ENCODE measurements at places on chromosomes 5 and 9.

DNA sequence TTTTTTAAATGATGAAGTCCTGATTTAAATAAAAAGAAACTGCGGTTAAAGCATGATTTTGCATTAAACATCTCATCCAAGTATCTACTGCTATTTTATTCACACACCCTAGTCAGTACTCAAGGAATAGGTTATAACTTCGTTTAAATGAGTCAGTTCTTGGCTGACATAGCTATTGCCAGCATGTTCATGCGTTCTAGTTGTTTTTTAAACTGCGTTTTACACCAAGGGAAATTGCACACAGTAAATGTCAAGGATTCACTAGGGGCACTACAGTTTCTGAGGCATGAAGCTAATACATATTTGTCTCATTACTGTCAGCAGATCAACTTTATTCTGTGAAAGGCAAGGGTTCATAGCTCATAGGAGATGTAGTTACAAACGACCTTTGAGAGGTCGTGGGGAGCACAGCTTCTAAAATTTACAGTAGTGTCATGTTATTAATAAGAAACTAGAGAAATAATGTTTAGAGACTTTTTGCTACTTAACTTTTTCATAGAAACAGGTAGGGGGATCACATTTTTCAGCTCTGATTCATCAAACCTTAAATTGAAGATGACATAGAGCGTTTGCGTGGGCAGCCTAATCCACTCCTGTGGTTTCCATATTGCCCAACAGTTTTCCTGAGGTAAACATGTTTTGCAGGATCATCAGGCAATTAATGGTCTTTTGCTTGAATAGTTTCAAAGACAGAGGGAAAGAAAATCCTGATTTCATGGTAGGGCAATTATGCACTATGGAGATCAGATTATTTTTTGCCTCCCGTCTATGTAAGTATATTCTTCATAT, 2222.7 kb upstream of the WWC1 start:
- no peak for DNase-seq

GRCh38 chr9:120438836-120439546, 141.0 kb downstream of the CDK5RAP2 start:
- DNase-seq = peak; percentile 40

DNA sequence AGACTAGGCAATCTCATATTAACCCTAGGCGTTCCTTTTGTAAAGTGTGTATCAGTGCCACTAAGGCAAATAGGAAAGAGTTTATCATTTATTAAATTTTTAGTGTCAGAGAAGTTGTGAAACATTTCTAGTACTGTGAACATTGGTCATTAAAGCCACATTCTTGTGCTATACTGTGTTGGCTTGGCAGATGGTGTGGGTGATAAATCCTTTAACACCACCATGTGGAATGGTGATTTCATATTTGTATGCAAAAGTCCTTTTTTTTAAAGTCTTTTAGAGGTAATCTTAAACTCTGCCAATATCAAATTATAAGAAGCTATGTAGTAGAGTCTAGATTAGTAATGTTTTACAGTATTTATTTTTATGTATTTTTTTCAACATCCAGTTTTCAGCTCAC, 18.1 kb downstream of the SLC12A2 start:
- DNase-seq = no peak

DNA sequence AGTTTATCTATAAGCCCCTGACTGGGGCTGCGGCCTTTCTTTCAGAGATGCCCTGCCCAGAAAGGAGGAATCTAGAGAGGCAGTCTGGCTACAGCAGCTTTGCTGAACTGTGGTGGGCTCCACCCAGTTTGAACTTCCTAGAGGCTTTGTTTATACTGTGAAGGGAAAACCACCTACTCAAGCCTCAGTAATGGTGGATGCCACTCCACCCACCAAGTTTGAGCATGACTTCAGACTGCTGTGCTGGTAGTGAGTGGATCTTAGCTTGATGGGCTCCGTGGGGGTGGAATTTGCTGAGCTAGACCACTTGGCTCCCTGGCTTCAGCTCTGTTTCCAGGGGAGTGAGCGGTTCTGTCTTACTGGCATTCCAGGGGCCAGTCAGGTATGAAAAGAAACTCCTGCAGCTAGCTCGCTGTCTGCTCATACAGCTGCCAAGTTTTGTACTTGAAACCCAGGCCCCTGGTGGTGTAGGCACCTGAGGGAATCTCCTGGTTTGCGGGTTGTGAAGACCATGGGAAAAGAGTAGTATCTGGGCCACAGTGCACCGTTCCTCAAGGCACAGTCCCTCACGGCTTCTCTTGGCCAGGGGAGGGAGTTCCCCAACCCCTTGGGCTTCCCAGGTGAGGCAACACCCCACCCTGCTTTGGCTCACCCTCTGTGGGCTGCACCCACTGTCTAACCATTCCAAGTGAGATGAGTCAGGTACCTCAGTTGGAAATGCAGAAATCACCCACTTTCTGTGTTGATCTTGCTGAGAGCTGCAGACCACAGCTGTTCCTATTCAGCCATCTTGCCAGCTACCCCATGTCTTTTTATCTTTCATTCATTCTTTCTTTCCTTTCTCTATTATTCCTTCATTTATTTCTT, 211.8 kb upstream of the C9orf72 start:
- DNase-seq = no peak

- DNase-seq = no peak
Observed at GRCh38 chr5:65668696-65669095, 43.9 kb downstream of the SHLD3 start.

GRCh38 chr9:95788021-95788420, 87.5 kb upstream of the ERCC6L2 start:
- DNase-seq = no peak

DNA sequence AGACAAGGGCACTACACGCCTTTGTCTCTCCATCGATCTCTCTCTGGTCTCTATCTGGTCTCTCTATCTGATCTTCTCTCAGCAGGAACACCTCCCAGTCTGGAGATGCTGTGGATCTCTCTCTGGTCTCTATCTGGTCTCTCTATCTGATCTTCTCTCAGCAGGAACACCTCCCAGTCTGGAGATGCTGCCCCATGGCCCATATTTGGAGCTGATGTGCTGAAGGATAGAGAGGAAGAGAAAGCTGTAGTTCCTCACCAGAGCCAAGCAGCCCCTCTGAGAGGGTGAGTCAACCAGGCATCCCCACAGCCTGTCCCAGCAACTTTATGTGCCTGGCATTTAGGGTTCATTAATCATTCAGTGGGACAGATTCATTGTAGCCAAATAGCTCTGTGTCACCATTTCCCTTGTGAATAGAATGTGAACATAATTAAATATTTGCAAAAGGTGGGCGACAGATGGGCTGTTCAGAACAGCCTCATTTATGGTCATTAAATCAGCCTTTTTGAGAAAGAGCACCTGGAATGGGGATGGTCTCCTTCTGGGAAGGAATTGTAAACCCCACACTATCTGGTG, 189.3 kb upstream of the MAST4 start:
- DNase-seq = no peak

Data from A549 (cell line).